ENCODE measurements at places on chromosomes 1 and 21. TPM values are rescaled to one million over a fixed set of nuclear protein-coding genes. Genes with fewer than 3 reads are reported as not detected.

The FCRL2 gene
- not detected for polyA plus RNA-seq

The RNF186 gene
- not detected for polyA plus RNA-seq

The GFI1 gene
- not detected for polyA plus RNA-seq

The HES2 gene
- polyA plus RNA-seq = 0.09 TPM

The ELAVL4 gene
- polyA plus RNA-seq = not detected

The RIMKLA gene
- 21.8 TPM for polyA plus RNA-seq

The FAM167B gene
- 4.6 TPM for polyA plus RNA-seq

The F11R gene
- 139 TPM for polyA plus RNA-seq

The ANKRD35 gene
- polyA plus RNA-seq = 0.77 TPM

The LCE2A gene
- not detected for polyA plus RNA-seq

The CELA3B gene
- not detected for polyA plus RNA-seq

The UBE4B gene
- 51.8 TPM for polyA plus RNA-seq

The MFAP2 gene
- polyA plus RNA-seq = 162 TPM

The ZNF683 gene
- polyA plus RNA-seq = not detected

The MUTYH gene
- polyA plus RNA-seq = 27.1 TPM

The CNIH4 gene
- 80.0 TPM for polyA plus RNA-seq

The PLD5 gene
- 0.06 TPM for polyA plus RNA-seq

The TEX38 gene
- 1.4 TPM for polyA plus RNA-seq

The LRRC39 gene
- 11.6 TPM for polyA plus RNA-seq

The GRIK3 gene
- 0.27 TPM for polyA plus RNA-seq

The ACTL8 gene
- polyA plus RNA-seq = not detected

The CREB3L4 gene
- polyA plus RNA-seq = 31.5 TPM

The FCRLA gene
- polyA plus RNA-seq = 0.39 TPM

The RGS1 gene
- polyA plus RNA-seq = 0.12 TPM

The LCK gene
- polyA plus RNA-seq = 0.16 TPM

The TTLL7 gene
- polyA plus RNA-seq = 7.7 TPM

The UCK2 gene
- polyA plus RNA-seq = 28.2 TPM

The IGSF9 gene
- 4.2 TPM for polyA plus RNA-seq

The TPTE gene
- not detected for polyA plus RNA-seq

The STIL gene
- polyA plus RNA-seq = 2.3 TPM

The CNR2 gene
- polyA plus RNA-seq = not detected

The NHLH2 gene
- polyA plus RNA-seq = not detected

The DIRAS3 gene
- 12.3 TPM for polyA plus RNA-seq

The MTFR1L gene
- 251 TPM for polyA plus RNA-seq

The CHIA gene
- not detected for polyA plus RNA-seq

The PRRX1 gene
- 1.2 TPM for polyA plus RNA-seq

The CSMD2 gene
- polyA plus RNA-seq = not detected

The RGL1 gene
- polyA plus RNA-seq = 21.6 TPM

The RGS8 gene
- polyA plus RNA-seq = 0.14 TPM

The OR2T33 gene
- polyA plus RNA-seq = 0.17 TPM

The AIM2 gene
- polyA plus RNA-seq = not detected

The OR6K3 gene
- not detected for polyA plus RNA-seq

The ZP4 gene
- polyA plus RNA-seq = not detected

The PRR9 gene
- not detected for polyA plus RNA-seq

The CHRM3 gene
- polyA plus RNA-seq = 2.2 TPM

The BRINP2 gene
- polyA plus RNA-seq = 11.5 TPM

The GSTM1 gene
- polyA plus RNA-seq = 33.1 TPM

The NASP gene
- 174 TPM for polyA plus RNA-seq

The CELA3A gene
- not detected for polyA plus RNA-seq

The LDLRAD2 gene
- 1.3 TPM for polyA plus RNA-seq

The SPRR2E gene
- polyA plus RNA-seq = not detected

The SPRR2F gene
- 25.7 TPM for polyA plus RNA-seq

The OLIG2 gene
- not detected for polyA plus RNA-seq

The SPRR2A gene
- polyA plus RNA-seq = not detected

Data from cardiac muscle cell (in vitro differentiated cells and primary cell).